GM23338 (cell line): ENCODE measurements at places on chromosomes 3 and 15. TPM values are rescaled to one million over a fixed set of nuclear protein-coding genes. Genes with fewer than 3 reads are reported as not detected.

Gene MYRIP
- 1.8 and 1.9 TPM in 2 replicates for total RNA-seq

Gene CHRNA3
- total RNA-seq, result 1.3 and 2.9 TPM in 2 replicates

Gene MORC1
- total RNA-seq, result not detected in 2 replicates

Gene ADAMTS17
- total RNA-seq, result 0.74 and 3.8 TPM in 2 replicates

Gene TMOD2
- 5.9 and 7.4 TPM in 2 replicates for total RNA-seq

Gene JAGN1
- total RNA-seq, result 22.5 and 23.7 TPM in 2 replicates

Gene BOC
- total RNA-seq, result 3.0 and 4.1 TPM in 2 replicates

Gene GOLGA6D
- 1.0 and 2.1 TPM in 2 replicates for total RNA-seq

Gene XPC
- 31.7 and 34.9 TPM in 2 replicates for total RNA-seq

Gene GPR62
- 0.38 TPM in 1 of 2 replicates, not detected in the other for total RNA-seq

Gene REC114
- total RNA-seq, result not detected in 2 replicates

Gene CISH
- 2.7 and 3.6 TPM in 2 replicates for total RNA-seq

Gene NUTM1
- total RNA-seq, result 1.0 and 1.2 TPM in 2 replicates

Gene EPHB1
- 5.2 and 5.6 TPM in 2 replicates for total RNA-seq

- no peaks in the 10 kb centered on the region for H3K27me3 ChIP-seq
- no peak overlapping the region for H3K4me3 ChIP-seq
- H3K27ac ChIP-seq, result no peak overlapping the region
- DNase-seq, result no peak
These were observed 137.3 kb downstream of the SSR3 start for GRCh38 chr3:156417559-156418132.

DNA sequence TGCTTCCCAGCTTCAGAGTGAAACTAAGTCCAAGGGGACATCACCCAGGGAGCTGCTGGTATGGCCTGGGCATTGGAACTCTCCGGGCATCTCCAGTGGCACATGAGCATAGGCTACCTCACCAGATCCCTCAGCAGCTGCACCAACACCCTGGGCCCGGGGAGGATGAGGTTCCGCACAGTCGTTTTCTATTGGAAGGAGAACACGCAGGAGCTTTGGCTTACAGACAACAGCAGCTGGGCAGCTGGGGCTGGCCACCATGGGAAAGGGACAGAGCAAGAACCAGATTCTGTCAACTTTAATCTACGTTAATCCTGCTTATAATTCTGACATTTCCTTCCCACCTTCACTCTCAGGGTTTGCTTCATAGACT lies 65.5 kb downstream of the MYO1E start:
- H3K4me1 ChIP-seq, result peaks cover 9% of the 10 kb centered on the region
- H3K27me3 ChIP-seq, result no peaks in the 10 kb centered on the region
- H3K4me3 ChIP-seq, result no peak overlapping the region
- H3K36me3 ChIP-seq, result no peaks in the 10 kb centered on the region
- H3K27ac ChIP-seq, result no peak overlapping the region

- H3K36me3 ChIP-seq, result no peaks in the 10 kb centered on the region
- peaks cover 15% of the 10 kb centered on the region for H3K27me3 ChIP-seq
- H3K4me3 ChIP-seq, result peak overlapping the region; percentile 77
- peak; percentile 80 for DNase-seq
- H3K27ac ChIP-seq, result no peak overlapping the region
- H3K4me1 ChIP-seq, result no peaks in the 10 kb centered on the region
These were observed 13.2 kb upstream of the ADPGK start for GRCh38 chr15:72796515-72797337.

- no peaks in the 10 kb centered on the region for H3K36me3 ChIP-seq
- H3K27me3 ChIP-seq, result no peaks in the 10 kb centered on the region
- H3K4me1 ChIP-seq, result no peaks in the 10 kb centered on the region
- no peak overlapping the region for H3K27ac ChIP-seq
- H3K4me3 ChIP-seq, result no peak overlapping the region
These were observed 25.0 kb downstream of the DNAH1 start for GRCh38 chr3:52341123-52341522.

GRCh38 chr15:51931638-51932037 lies 39.9 kb downstream of the LEO1 start:
- no peaks in the 10 kb centered on the region for H3K27me3 ChIP-seq
- no peak overlapping the region for H3K27ac ChIP-seq
- no peak overlapping the region for H3K4me3 ChIP-seq
- no peaks in the 10 kb centered on the region for H3K36me3 ChIP-seq
- no peak for DNase-seq
- peaks cover 9% of the 10 kb centered on the region for H3K4me1 ChIP-seq

GRCh38 chr15:42508263-42508690 lies 12.8 kb downstream of the SNAP23 start:
- no peaks in the 10 kb centered on the region for H3K27me3 ChIP-seq
- no peaks in the 10 kb centered on the region for H3K36me3 ChIP-seq
- H3K4me1 ChIP-seq, result no peaks in the 10 kb centered on the region
- no peak overlapping the region for H3K27ac ChIP-seq
- DNase-seq, result peak; percentile 17
- no peak overlapping the region for H3K4me3 ChIP-seq

GRCh38 chr15:48006031-48006511 lies 114.7 kb upstream of the SLC24A5 start:
- no peaks in the 10 kb centered on the region for H3K36me3 ChIP-seq
- no peak overlapping the region for H3K27ac ChIP-seq
- H3K4me3 ChIP-seq, result no peak overlapping the region
- peak; percentile 65 for DNase-seq

GRCh38 chr3:182121401-182121800 lies 409.7 kb downstream of the SOX2 start:
- peaks cover 8% of the 10 kb centered on the region for H3K4me1 ChIP-seq
- DNase-seq, result no peak
- H3K4me3 ChIP-seq, result no peak overlapping the region
- H3K27me3 ChIP-seq, result peaks cover 51% of the 10 kb centered on the region
- no peak overlapping the region for H3K27ac ChIP-seq

DNA sequence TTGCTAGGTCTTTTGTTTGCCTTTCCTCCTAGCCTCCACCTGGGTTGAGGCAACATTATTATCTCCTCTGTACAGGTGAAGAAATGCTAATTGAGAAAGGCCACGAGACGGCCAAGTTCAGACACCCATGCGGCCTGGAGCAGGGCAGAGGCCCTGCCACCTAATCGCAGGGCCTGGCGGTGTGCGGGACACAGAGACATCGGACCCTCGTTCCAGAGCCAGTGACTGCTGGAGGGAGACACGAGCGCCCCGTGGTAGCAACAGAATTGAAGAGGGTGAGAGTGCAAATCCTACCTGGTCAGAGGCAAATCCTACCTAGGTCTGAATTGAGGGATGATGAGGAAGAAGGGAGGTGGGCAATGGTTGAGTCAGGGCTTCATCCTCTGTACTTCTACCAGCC lies 113.8 kb upstream of the MEF2A start:
- no peaks in the 10 kb centered on the region for H3K36me3 ChIP-seq
- no peak for DNase-seq
- no peaks in the 10 kb centered on the region for H3K27me3 ChIP-seq
- H3K4me1 ChIP-seq, result no peaks in the 10 kb centered on the region
- no peak overlapping the region for H3K27ac ChIP-seq

DNA sequence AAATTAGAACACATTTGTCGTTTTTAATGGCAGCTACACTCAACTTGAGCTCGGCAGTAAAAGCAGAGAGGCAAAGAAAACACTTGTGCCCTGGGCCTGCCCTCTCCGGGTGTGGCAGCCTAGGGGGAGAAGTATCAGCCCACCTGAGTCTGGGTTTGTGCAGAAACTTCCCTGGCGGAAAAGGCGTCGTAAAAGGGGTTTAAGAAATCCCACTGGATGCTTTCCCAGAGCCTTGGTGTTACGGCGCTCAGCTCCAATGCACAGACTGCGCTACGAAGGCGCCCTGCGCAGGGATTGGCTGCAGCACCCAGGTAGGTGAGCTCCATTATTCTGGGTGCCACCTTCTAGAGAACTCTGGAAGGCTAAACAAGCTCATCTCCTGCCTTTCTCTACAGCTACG lies 461.5 kb upstream of the NR2F2 start:
- H3K4me3 ChIP-seq, result no peak overlapping the region
- H3K27me3 ChIP-seq, result no peaks in the 10 kb centered on the region
- H3K27ac ChIP-seq, result no peak overlapping the region; the same call in 1 of the 2 replicates
- H3K36me3 ChIP-seq, result no peaks in the 10 kb centered on the region

DNA sequence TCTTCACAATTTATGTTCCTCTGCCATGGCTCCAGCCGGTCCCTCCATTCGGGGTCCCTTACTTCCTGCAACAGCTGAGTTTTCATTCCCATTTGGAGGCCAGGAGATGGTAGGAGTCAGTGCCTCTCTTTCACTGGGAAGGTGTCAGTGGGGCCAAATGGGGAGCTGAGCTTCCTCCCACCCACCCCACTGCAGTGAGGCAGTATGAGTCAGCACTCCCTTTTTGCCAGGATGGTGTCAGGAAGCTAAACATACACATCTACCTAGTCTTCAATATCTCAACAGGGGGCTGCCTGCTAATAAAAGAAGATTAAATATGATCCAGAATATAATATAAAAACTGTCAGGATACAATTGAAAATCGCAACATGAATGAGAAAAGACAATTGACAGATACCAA lies 12.7 kb upstream of the ACTC1 start:
- H3K4me3 ChIP-seq, result no peak overlapping the region
- no peaks in the 10 kb centered on the region for H3K27me3 ChIP-seq
- H3K4me1 ChIP-seq, result no peaks in the 10 kb centered on the region
- no peak for DNase-seq
- no peak overlapping the region for H3K27ac ChIP-seq

GRCh38 chr15:68337826-68338225 lies 60.3 kb downstream of the FEM1B start:
- no peak for DNase-seq
- H3K27ac ChIP-seq, result no peak overlapping the region
- no peaks in the 10 kb centered on the region for H3K36me3 ChIP-seq
- H3K27me3 ChIP-seq, result no peaks in the 10 kb centered on the region
- no peaks in the 10 kb centered on the region for H3K4me1 ChIP-seq
